ENCODE measurements at places on chromosomes 1 and 21. TPM values are rescaled to one million over a fixed set of nuclear protein-coding genes. Genes with fewer than 3 reads are reported as not detected.
A peak's percentile ranks its signal among the peaks of the same experiment; 100 is the strongest.

- DNase-seq: peak; percentile 29
Observed at GRCh38 chr1:179709841-179710329, 33.2 kb upstream of the FAM163A start.

- no peak for DNase-seq
Observed at GRCh38 chr1:117301901-117302300, 65.3 kb upstream of the MAN1A2 start.

- DNase-seq: no peak
Observed at GRCh38 chr1:50966991-50967390, 3.1 kb upstream of the CDKN2C start.

CYB5RL gene
- polyA plus RNA-seq: 6.3 TPM

KIF2C gene
- polyA plus RNA-seq: 27.0 TPM

DNA sequence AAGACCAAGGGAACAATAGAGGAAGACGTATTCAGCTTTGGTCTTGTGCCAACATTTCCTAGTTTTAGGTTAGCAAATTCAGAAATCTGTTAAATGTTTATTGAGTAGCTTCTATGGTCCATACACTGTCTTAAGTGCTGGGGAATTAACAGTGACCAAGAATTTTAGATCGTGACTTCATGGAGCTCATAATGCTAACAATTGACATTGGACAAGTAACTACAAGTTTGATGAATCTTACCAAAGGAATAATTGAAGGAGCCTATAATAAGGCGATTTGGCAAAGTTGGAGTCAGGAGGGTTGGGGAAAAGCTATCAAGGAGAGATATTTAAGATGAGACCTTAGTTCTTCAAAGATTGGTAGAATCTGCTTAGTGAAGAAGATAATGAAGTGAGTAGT is 1.4 kb upstream of the SLAMF9 start:
- no peak for DNase-seq

CITED4 gene
- polyA plus RNA-seq: 6.3 TPM

- DNase-seq: no peak
Observed at GRCh38 chr1:5819391-5820025, 172.7 kb downstream of the NPHP4 start.

DNA sequence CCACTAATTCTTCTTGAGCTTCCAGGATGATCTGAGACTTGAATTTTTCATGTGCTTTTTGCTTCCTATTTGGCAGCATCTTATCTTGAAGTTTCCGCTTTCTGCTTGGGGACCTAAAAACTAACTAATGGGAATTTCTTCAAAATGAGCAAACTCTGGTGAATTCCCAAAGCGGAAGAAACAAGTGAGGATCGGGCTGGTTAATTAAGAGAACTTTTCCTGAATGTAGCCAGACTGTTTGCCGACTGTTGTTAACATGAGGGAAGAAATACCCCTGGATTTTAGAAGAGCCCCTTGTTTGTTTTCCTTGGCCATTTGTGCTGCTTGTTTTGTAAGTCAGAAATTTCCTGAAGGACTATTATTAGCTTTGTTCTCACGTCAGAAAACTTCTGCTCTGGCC is 6.1 kb upstream of the SELE start:
- DNase-seq: peak; percentile 17

PDE9A gene
- polyA plus RNA-seq: 44.0 TPM

DNA sequence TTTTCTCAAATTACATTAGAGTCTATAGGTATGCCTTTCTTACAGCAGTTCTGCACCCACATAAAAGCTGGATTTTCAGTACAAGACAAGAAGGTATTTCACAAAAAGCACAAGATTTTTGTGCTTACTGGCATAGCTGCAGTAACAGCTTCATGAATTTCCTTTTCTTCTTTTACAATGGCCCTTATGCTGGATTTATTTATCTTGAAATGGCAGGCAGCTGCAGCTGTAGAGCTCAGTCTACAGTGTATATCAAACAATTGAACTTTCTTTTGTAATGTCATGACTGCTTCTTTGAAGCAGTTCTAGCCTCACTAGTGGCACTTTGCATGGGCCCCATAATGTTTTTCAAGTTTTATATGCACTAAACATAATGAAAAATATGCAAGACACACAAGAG is 510.2 kb downstream of the KCNT2 start:
- no peak for DNase-seq

DNA sequence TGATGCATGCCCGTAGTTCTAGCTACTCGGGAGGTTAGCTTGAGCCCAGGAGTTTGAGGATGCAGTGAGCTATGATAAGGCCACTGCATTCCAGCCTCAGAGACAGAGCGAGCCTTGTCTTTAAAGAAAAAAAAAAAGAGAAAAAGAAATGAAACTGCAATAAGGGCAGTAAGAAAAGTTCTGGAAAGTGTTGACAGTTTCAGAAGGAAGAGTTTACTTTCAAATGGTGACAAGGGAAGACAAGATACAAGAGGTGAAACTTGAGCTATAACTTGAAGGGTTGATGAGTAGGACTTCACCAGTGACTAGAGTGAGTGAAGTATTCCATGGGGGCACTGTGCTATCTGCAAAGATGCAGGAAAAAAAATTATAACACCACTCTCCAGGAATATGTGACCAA is 125.0 kb downstream of the AKT3 start:
- DNase-seq: no peak

DNA sequence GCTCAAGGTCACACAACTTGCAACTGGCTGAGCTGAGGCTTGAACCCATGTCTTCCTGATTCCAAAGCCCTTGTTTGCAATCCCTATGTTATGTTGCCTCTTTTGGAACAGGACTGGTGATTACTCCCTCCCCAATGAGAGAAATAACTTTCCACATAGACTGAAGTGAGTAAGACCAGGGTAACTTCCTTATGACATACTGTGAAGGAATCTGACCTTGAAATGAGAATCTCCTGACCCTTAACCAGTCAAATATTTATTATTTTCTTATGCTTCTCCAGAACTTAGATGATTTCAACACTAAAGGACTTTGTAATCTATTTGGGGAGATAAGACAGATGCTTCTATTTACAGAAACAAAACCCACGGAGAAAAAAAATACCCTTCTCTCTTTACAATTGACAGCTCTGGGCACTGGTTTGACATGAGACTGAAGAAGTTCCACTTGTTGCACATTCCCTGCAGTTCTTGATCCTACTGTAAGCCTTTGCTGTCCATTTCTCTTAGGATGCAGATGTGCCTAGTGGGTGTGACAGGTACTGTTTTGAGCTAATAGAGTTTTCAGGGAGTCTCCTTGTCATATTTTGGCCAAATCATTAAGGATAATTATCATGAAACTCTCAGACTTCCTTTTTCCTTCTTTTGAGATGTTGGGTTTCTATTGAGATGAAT is 3.9 kb upstream of the RPTN start:
- DNase-seq: no peak

OPTC gene
- polyA plus RNA-seq: not detected

DNA sequence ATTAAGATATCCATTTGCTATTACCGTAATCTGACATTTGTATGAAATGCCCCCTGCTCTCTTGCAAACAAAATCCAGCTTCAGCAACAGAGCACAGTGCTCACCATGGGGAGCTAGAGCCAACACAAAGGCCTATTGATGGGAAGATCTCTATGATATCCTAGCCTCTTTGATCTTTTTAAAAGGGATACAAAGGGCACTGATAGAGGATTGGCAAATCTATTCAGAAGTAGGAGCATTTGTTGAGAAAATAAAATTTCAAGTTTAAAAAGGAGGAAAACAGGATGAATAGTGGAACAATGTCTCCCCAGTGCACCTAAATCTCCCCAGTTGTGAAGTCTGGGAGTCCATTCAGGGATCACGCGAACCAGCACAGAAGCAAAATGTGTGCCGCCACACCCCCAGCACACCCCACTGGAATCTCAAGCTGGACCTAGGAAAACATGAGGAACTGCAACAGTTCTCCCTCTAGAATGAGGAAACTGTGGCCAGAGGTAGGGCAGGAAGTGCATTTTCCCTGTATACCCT is 32.2 kb downstream of the MRAP start:
- DNase-seq: no peak

AVPR1B gene
- 1.2 TPM for polyA plus RNA-seq

DNA sequence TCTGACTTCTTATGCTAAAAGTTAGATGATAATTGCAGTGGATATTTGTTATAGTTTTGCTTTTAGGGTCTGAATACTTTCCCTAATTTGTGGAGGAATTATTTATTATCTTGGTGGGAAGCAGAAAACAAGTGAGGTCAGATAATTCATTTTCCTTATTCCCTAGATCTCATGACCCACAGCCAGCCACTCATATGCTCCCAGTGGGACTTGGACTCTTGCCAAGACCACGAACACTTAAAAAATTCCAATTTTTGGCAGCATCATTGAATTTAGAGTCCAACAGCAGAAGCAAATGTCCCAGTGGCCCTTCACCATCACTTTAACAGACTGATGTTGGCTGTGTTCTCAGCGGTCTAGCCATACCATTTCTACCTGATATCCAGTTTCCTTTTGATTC is 204.2 kb downstream of the HMCN1 start:
- no peak for DNase-seq

ADAM15 gene
- 58.0 TPM for polyA plus RNA-seq

- DNase-seq: no peak
Observed at GRCh38 chr21:33663241-33663640, 20.9 kb downstream of the ITSN1 start.

- no peak for DNase-seq
Observed at GRCh38 chr1:232031156-232031555, 404.6 kb downstream of the DISC1 start.

GRCh38 chr1:53963460-53963859 is 17.3 kb downstream of the LRRC42 start:
- no peak for DNase-seq

DNA sequence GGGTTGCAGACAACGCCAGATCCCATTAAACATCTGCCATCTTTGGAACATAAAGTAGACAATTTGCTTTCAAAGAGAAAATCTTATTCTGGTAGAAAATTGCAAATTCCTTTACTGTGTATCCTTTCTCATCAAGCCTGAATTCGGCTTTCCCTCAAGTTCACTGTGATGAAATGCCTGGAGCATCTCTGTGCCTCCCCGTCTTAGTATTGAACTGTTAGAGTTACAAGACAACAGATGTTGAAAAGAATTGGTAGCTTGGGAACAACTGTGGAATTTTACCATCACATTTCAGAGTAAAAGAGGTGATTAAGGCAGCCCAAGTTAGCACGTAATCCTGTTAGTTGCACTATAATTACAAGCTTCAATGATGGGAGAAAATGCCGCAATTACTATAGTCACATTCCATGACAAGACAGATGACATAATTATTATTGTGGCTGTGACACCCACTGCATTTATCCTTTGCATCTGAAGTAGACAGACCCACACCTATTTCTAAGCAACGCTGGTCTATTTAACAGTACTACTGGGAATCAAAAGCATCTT is 54.4 kb upstream of the B3GALNT2 start:
- DNase-seq: no peak

DNA sequence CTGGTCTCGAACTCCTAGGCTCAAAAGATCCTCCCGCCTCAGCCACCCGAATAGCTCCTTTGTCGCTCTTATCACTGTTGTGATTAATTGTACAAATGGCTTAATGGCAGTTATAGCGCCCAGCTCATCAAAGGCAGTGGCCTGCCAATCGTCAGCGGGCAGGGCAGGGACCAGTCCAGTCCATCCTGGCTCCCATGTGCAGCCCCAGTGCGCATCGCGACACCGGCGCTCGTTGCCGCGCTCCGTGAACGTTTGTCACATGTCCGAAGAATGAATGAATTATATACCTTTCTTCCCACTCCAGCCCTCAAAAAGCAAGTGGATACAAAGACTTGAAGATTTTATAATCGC is 18.4 kb downstream of the MTX1 start:
- peak; percentile 84 for DNase-seq

LORICRIN gene
- polyA plus RNA-seq: 0.07 TPM

DNA sequence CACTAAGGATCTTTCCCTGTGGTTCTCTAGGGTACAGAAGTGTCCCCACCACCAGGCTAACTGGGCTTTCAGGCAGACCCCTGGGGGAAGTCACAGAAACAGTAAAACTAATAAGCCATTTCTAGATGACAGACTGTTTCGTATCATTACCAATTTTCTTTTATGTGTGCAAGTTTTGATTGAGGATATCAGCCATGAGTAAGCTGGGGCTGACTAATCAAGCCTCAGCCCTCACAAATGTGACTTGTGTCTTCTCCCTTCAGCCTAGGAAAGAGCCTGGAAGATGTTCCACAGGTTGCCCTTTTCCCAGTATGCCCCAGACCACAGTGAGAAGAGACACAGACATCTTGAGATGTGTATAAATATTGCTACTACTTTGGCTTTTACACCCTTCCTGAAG is 10.5 kb downstream of the PTGFRN start:
- no peak for DNase-seq

GPR37L1 gene
- 0.09 TPM for polyA plus RNA-seq

- DNase-seq: no peak
Observed at GRCh38 chr1:109658533-109659042, 2.7 kb downstream of the GSTM4 start.

DNA sequence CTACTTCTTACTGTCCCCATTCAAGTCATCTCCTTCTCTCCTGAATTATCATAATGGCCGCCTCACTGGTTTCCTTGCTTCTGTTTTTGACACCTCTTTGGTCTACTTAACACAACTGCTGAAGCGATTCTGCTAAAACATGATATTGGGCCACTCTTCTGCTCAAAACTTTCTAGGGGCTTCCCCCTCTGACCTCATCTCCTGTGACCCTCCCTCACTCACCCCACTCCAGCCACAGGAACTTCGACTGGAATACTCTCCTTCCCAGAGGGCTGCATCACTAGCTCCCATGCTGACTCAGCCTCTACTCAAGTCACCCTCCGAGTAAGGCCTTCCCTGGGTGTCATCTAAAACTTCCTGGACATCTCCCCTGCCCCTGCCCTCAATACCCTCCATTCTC is 35.7 kb downstream of the NRIP1 start:
- no peak for DNase-seq

Measured in renal pelvis (tissue), 12 donors.